ENCODE measurements at places on chromosomes 12 and 14.

GRCh38 chr12:54005853-54006558 is 2.8 kb upstream of the HOXC8 start:
- peak; percentile 80 for DNase-seq

DNA sequence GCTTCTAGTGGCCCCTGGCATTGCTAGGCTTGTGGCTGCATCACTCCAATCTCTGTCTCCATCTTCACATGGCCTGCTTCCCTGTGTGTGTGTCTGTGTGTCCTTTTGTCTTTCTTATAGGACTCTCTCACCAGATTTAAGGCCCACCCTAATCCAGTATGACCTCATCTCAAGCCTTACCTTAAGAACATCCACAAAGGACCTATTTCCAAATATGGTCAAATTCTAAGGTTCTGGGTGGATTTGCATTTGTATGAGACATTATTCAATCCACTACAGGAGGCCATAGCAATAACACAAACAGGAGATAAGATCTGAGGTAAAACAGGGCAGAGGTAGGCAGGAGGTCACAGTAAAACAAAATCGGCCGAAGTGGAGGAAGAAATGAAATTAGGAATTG is 375.9 kb downstream of the BTG1 start:
- DNase-seq, result no peak

DNA sequence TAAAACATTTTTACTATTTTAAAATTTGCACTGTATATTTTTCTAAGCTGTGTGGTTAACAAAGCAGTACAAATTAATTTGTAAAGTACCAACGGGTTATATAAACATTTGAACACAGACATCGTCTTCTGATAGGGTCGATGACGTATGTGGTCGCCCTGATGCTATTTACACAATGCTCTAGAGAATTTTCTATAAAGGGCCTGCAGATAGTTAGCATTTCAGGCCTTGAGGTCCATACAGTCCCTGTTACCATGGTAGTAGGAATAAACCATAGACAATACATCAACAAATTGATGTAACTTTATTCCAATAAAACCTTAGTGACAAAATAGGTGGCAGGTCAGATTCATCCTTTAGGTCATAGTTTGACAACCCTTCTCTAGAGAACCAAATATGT is 25.7 kb upstream of the PDZRN4 start:
- DNase-seq, result no peak

GRCh38 chr14:61537563-61538463 is 157.5 kb upstream of the HIF1A start:
- no peak for DNase-seq

DNA sequence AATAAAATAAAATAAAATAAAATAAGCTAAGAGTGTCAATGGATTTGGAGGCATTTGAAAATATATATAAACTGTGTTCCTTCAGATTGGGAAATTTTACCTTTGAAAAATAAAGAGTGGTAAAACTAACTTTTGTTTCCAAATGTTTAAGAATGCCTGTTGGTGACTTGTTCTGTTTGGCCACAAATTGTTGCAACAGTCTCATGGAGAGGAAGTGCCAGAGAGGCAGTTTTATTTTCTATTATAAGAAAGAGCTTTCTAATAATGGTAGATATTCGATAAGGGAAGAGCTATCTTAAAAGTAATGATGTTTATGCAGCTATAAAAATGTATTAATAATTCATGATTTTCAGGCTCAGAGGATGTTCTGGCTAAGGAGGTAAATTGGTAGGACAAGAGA is 68.8 kb upstream of the MDGA2 start:
- DNase-seq, result no peak

GRCh38 chr12:104788840-104789271 is 169.2 kb downstream of the SLC41A2 start:
- no peak for DNase-seq

GRCh38 chr14:104157016-104157928 is 18.9 kb downstream of the KIF26A start:
- no peak for DNase-seq

GRCh38 chr14:73754911-73755360 is 40.8 kb upstream of the PNMA1 start:
- no peak for DNase-seq

DNA sequence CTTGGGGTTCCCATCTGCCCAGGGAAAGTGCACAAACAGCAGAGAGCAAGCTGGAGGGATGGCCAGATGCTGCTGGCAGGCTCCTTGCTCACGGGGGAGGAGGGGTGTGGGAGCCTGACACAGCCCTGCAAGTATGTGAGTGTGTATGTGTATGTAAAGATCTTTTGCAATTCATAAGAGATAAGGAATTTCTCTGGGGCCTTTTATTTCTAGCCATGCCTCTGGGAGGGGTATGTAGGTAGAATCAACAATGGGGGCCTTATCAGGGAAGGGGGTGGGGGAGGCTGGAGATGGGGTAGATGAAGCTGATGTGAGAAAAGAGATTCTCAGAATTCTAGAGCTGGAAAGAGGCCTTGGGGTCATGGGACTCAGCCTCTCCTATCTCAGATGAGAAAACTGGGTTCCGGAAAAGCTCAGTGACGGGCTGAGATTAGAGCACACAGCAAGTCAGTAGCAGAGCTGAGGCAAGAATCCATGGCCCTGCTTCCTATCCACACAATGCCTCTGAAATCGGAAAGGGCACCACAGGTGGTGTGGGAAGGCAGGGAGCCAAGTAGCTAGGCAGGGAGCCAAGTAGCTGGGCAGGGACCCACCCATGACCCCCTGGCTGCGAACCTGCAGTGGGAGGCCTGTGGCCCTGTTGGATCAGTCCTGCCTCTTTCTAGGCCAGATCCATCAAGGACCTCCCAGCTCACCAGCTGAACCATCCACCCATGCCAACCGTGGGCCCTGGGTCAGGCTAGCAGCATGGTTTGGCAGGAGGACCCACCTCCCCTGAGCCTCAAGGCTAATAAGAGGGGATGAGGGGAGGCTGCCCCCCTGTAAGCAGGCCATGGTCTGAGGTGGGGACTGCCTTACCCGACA is 54.7 kb downstream of the PLEKHG3 start:
- DNase-seq, result no peak

DNA sequence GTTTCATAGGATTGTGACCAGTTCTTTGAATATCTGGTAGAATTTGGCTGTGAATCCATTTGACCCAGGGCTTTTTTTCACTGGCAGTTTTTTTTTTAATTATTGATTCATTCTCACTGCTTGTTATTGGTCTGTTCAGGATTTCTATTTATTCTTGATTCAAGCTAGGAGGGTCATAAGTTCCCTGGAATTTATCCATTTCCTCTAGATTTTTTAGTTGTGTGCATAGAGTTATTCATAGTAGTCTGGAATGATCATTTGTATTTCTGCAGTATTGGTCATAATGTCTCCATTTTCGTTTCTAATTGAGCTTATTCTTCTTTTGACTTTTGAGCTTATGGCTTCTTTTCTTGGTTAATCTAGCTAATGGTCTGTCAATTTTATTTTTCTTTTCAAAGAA is 291.6 kb downstream of the AKAP6 start:
- no peak for DNase-seq

- DNase-seq, result no peak
These were observed 17.7 kb downstream of the RFLNA start for GRCh38 chr12:124312601-124313000.

Data from CD4-positive, alpha-beta T cell treated with Interleukin-4 for 1 hour (primary cell).